ENCODE measurements at places on chromosomes 1 and 21.

DNA sequence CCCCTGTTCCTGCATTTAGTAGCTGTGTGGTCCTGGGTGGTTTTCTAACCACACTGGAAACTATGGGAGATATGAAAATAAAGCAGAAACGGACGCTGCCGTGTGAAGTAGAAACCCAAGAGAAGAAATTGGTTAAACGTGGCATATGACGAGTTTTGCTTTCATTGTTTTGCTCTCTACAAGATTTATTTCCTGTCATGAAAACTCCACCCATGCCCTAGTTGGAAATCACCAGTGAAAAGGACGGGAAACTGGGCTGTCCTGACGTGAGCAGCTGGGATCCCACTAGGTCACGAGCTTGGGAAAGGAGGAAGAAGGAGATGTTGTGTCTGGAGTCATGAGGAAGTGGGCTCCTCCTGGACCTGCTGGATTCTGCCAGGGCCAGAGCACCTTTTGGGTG, 120.8 kb upstream of the GADD45A start:
- no peak for DNase-seq

GRCh38 chr1:168623003-168623828, 46.8 kb downstream of the XCL1 start:
- no peak for DNase-seq

- DNase-seq: no peak
Observed at GRCh38 chr21:27213303-27213702, 246.4 kb upstream of the ADAMTS5 start.

DNA sequence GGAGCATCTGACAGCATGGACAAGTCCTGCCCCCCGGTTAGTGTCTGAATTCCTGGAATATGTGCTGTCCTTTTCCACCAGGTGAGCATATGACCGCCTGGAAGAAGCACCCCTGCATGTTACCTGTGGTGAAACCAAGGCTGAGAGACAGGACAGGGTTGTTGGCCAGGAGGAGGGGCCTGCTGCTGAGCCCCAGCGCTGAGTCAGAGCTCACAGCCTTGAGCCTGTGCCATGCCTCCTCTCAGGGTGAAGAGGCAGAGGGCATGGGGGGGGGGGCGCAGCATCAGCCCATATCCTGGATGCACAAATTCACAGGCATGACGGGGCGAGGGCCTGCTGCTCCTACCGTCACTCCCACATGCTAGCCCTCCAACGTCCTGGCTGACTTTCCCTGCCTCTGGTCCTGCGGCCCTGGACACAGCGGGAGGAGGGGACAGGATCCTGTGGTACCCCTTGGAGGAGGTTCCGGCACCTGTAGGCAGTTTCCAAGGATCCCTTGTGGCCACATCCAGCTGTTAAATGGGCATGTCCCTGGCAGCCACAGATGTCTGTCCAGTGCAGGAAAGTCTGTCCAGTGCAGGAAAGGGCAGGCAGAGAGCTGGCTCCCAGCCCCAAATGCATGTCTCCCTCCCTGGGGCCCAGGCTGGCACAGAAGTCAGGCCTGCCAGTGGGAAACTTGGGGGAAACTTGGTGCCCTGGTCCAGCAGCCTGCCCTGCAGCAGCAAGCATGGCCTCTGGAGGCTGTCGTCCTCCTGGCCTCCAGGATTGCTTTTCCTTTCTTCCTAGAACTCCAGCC, 23.9 kb downstream of the TTC34 start:
- no peak for DNase-seq

GRCh38 chr1:150165622-150166612, 16.2 kb downstream of the PLEKHO1 start:
- peak; percentile 36 for DNase-seq

GRCh38 chr1:164953815-164954214, 394.8 kb downstream of the PBX1 start:
- DNase-seq: no peak

GRCh38 chr1:111247125-111247838, 19.8 kb downstream of the CHI3L2 start:
- DNase-seq: no peak

DNA sequence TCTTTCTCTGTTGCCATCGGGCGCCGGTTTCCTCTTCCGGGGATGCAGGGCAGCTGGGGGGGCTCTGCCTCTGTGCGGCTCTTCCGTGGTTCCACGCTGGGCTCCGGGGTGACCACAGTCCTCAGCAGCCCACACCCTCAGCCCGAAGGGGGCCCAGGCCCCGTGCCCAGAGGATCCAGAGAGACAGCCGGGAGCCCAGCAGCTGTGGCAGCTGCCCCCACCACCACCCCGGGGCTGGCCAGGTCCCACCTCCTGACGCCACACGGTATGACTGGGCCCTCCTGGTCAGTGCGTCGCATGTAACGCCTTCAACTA, 172.2 kb downstream of the PRDM16 start:
- DNase-seq: no peak

GRCh38 chr1:201142011-201142848, 12.0 kb downstream of the TMEM9 start:
- DNase-seq: no peak

- no peak for DNase-seq
Observed at GRCh38 chr1:87279536-87279875, 49.2 kb upstream of the LMO4 start.

- no peak for DNase-seq
Observed at GRCh38 chr1:226884116-226884625, 13.8 kb downstream of the PSEN2 start.
